ENCODE measurements at places on chromosomes 4 and X. TPM values are rescaled to one million over a fixed set of nuclear protein-coding genes. Genes with fewer than 3 reads are reported as not detected.

NRK gene
- 39.6 TPM for total RNA-seq

TXK gene
- total RNA-seq = 4.0 TPM

HPGD gene
- total RNA-seq = 39.8 TPM

TLR6 gene
- total RNA-seq = 1.5 TPM

LRCH2 gene
- 9.5 TPM for total RNA-seq

MAGEA4 gene
- total RNA-seq = not detected

PUDP gene
- total RNA-seq = 14.4 TPM

ZNF280C gene
- total RNA-seq = 6.0 TPM

ZNF630 gene
- total RNA-seq = 3.4 TPM

PFKFB1 gene
- 0.70 TPM for total RNA-seq

UCHL1 gene
- 48.0 TPM for total RNA-seq

GAGE12J gene
- not detected for total RNA-seq

UGT8 gene
- total RNA-seq = 38.4 TPM

All from metanephros (tissue), 2 donors.